Ovary (tissue), 10 donors: ENCODE measurements at places on chromosomes 1 and 21.

DNA sequence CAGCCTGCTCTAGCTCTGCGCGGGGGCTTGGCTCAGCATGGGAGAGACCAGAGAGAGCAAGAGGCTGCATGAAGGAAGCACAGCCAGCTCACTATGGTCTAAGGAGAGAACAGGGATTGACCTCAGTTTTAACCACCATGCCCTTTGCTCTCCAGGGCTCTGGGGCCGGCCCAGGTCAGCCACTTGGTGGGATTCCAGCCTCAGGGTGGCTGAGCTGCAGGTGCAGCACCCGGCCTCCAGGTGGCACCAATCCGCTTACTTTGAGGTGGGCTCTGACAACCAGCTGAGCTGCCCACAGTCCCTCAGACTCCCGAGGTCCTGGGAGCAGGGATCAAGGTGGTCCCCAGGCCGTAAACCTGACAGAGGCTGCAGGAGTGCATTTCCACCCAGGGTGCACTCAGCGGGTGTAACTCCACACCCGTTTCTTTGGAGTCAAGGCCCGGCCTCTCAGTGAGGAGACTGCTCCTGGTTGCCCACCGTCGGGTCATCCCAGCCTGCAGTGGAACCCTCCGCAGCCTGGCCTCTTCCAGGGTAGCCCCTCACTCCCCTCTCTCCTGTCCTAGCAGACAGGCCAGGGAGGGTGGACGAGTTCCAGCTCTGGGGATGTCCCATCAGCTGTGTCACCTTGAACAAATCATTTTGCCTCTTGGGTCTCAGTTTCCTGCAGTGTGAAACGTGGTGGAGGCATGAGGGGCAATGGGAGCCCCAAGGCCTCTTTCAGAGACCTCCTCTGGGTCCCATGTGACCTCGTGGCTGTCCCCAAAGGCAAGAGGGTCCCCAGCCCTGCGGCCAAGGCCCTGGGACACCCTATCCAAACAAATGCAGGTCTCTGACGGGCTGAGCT is 607 bp upstream of the LGR6 start:
- peak; percentile 43 for DNase-seq

DNA sequence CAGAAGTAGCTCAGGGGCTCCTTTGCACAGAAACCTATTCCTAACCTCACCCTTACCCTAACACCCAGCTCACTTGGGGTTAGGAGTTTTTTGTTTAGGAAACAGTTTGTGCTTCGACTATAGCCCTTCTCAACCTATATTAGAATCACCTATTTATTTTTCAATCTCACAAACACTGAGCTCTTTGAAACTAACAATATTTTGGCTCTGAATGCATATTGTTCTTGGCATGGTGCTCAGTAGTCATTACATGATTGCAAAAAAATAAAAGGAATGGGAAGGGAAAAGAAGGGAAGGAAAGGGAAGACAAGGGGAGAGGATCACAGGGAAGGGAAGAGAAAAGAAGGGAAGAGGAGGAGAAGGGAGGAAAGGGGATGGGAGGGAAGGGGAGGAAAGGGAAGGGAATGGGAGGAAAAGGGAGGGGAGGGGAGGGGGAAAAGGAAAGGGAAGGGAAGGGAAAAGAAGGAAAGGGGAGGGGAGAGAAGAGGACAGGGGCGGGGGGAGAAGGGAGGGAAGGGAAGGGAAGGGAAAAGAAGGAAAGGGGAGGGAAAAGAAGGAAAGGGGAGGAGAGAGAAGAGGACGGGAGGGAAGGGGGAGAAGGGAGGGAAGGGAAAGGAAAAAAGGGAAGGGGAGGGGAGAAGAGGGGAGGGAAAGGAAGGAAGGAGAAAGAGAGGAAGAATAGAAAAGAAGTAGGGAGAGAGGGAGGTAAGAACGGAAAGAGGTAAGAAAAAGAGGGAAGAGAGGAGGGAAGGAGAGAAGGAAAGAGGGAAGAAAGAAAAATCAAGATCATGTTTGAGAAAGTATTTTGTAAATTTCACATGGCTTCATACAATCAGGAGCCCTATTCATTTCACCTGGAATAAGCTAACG is 484.1 kb upstream of the NFIA start:
- DNase-seq: no peak

DNA sequence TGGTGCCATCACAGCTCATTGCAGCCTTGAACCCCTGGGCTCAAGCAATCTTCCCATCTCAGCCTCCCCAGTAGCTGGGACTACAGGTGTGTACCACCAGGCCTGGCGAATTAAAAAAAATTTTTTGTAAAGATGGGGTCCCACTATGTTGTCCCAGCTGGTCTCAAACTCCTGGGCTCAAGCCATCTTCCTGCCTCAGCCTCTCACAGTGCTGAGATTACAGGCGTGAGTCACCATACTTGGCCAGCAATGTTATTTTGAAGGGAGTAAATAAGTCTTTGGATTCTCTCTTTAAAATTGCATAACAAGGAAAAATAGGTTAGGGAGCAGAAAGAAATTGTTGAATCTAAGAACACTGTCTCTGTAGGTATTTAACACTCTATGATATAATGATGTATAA is 111.3 kb downstream of the RPS6KC1 start:
- peak; percentile 44 for DNase-seq

- DNase-seq: no peak
Observed at GRCh38 chr1:152448095-152448494, 34.0 kb upstream of the CRNN start.

- DNase-seq: no peak
Observed at GRCh38 chr1:18836654-18837053, 22.8 kb downstream of the TAS1R2 start.
